Activated naive CD8-positive, alpha-beta T cell treated with anti-CD3 and anti-CD28 coated beads for 36 hours (primary cell): ENCODE measurements at places on chromosomes 11 and 22.

GRCh38 chr11:68213135-68213515 is at the start of gene KMT5B:
Gene KMT5B, minus strand, starts transcription at chr11:68213296. Its CDS starts 23,220 bp downstream, at chr11:68190076.
- DNase-seq = no peak

DNA sequence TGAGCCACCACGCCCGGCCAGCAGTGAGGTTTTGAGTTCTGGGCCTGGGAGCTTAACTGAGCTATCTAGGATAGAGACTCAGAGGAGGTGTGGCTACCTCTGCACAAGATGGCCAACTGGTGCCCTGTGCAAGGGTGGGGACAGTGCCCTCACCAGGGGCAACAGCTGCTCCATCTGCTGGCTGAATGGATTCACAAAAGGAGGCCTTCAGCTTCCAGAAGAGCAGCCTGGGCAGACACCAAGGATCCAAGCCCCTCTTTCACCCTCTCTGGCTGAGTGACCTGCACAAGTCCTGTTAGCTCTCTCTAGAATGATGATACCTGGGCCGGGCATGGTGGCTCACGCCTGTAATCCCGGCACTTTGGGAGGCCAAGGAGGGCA is 33.5 kb upstream of the BAIAP2L2 start:
- no peak for DNase-seq

DNA sequence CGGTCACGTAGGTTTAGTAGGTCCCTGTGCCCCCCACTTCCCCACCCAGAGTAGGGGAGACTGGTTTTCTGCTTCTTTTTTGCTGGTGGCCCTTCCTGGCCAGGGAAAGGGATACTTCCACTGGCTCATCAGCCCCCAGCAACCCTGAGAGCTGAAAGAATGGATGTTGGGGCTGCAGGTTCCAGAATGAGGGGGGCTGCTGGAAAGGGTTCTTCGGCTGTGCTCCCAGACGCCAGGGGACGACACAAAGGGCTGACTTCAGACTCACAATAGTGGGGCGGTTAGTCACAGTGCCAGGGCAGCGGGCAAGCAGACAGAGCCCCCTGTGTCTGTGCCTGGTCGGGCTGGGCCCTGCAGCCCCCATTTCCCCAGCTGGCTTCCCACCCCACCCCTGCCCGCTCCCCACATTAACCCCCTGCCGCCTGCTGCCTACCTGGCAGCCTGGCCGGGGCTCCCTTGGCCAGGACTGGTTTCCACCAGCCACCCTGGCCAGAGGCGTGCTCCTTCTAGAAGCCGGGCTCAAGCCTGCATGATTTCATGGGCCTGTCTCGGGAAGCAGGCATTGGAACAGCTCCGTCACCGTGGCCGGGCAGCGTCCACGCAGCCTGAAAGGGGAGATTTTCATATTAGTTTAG is 79.1 kb upstream of the WNT7B start:
- DNase-seq = no peak

DNA sequence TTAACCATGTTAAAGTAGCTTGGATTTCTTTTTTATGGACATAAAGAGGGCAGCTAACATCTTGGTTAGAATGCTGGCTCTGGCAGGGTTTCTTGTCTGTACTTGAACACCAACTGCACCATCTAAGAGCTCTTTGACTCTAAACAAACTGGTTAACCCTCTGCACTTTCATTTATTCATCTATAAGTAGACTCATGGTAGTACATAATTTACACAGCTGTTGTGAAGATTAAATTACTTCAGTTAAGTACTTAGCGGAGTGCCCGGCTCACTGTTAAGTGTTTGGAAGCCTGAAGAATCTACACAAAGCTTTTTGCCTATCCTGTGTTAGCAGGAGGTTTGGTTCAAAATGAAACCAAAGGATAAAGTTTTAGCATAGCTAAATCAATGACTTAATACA is 846.2 kb upstream of the API5 start:
- no peak for DNase-seq

GRCh38 chr11:63635762-63636465 is 21.7 kb upstream of the PLAAT3 start:
- DNase-seq = peak; percentile 58

- no peak for DNase-seq
Measured at GRCh38 chr11:60182541-60183330, at the start of gene MS4A6A. Gene MS4A6A, minus strand, starts transcription at chr11:60183083. Its CDS starts 1,356 bp downstream, at chr11:60181727.

DNA sequence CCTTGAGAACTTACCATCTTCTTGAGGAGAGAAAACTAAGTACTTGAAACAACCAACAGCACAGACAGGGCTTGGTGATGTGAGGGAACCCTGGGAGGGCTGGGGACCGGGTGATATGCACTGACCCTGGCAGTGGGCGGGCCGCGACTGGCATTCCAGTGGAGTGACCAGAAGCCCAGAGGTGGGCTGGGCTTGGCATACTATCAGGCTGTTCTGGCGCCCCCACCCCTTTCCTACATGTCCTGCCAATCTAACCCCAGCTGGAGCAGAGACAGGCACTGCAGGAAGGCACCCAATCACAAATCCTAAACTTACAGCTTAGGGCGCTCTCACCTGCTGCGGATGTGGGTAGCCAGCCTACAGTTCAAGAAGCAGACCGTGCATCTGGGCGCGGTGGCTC is 54.0 kb upstream of the GCAT start:
- DNase-seq = no peak

GRCh38 chr22:25853501-25854284 is 111.7 kb downstream of the MYO18B start:
- no peak for DNase-seq

DNA sequence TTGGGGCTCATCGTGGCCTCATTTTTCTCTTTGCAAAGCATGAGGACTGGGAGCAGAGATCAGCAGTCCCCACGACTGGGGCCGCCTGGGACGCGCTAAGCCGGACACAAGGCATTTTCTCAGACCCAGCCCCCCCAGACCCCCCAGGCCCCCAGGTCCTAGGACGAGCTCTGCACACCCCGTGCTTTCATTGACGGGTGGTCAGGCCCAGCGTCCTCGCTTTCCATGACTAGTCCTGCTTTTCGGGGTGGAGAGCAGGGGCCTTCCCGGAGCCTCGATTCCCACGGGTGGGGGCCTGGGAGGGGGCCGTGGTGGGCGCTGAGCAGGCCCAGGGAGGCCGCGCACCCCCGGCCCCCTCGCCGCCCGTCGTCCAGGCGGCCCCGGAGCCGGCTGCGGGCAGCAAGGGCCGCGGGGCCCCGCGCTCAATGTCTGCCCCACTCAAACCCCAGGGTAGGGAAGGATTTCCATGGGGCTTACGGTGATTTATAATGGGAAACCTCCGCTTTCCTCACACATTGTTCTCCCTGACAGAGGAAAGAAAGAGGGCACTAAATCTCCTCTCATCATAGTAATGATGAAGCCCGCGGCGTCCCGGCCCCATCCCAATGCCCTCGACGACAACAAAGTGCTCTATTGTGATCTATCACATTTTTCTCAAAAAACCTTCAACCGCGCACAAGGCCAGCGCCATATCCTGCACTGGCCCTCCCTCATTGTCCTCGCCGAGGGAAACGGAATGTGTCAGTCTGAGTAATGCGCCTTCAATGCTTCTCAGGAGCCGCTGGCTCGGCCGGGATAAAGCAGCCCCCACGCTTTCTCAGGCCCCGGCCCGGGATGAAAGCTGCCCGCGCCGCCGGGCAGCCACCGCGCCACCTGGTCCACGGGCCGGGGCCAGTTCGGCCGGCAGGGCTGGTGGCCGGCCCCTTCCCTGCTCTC is 10.4 kb upstream of the LINC01488 start:
- DNase-seq = no peak

DNA sequence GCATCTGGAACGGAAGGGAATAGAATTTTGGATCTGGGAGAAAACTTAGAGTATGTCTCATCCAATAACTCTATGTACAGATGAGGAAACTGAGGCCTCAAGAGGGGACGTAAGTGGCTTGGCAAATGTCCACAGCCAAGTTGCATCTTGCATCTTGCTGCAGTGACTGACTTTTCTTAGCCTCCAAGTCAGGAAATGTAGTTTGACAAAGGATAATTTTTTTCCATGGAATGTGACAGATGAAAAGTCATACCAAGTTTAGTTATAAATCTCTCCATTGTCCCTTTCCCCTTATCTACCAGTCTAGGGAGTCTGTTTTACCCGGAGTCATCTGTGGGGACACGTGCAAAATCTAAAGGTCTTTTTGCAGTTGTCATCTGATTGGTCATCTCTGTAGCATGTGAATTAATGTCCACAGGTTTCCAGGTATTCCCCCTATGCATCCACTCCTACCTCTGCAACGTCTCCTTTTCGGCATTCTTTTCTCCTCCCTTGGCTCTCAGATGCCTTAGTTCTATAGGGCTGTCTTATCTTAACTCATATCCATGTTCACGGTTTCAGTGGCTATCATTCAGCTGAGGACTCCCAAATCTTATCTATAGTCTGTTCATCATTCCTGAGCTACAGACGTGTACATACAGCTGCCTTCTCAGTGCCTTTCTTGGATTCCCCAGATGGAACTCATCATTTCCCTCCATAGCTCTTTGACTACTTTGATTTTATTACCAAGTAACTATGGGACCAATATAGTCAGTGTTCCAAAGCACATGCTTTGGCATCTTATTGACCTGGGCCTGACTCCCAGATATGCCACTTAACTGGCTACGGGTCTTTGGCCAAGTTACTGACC is 139.5 kb upstream of the TIMP3 start:
- DNase-seq = no peak
